ENCODE measurements at places on chromosomes 4 and X. TPM values are rescaled to one million over a fixed set of nuclear protein-coding genes. Genes with fewer than 3 reads are reported as not detected.

The CDKL5 gene
- total RNA-seq, result 92.6 TPM

The AREG gene
- not detected for total RNA-seq

The PABPC1L2B gene
- not detected for total RNA-seq

The MAGEB2 gene
- not detected for total RNA-seq

The F8 gene
- total RNA-seq, result 5.6 TPM

The GJB1 gene
- not detected for total RNA-seq

The TBC1D8B gene
- 1.3 TPM for total RNA-seq

The NOX1 gene
- total RNA-seq, result not detected

The POLN gene
- total RNA-seq, result 7.8 TPM

The GUCY1A1 gene
- 72.6 TPM for total RNA-seq

The SORCS2 gene
- 8.1 TPM for total RNA-seq

The TMPRSS11A gene
- total RNA-seq, result not detected

The GAGE12J gene
- not detected for total RNA-seq

The TMEM156 gene
- total RNA-seq, result 0.31 TPM

The EXOC1L gene
- total RNA-seq, result not detected

The INTS12 gene
- 38.2 TPM for total RNA-seq

The SLC4A4 gene
- 18.5 TPM for total RNA-seq

The CPZ gene
- 0.31 TPM for total RNA-seq

The SMIM10L2A gene
- total RNA-seq, result 9.7 TPM

The SERPINA7 gene
- not detected for total RNA-seq

The RIPPLY1 gene
- total RNA-seq, result not detected

The FDCSP gene
- not detected for total RNA-seq

The ODAPH gene
- not detected for total RNA-seq

The POF1B gene
- not detected for total RNA-seq

The ERVMER34-1 gene
- total RNA-seq, result 0.94 TPM

The SLC2A9 gene
- 7.2 TPM for total RNA-seq

The ADH1B gene
- total RNA-seq, result not detected

The LEF1 gene
- 7.5 TPM for total RNA-seq

The EPHA5 gene
- 157 TPM for total RNA-seq

The LRAT gene
- total RNA-seq, result 0.94 TPM

The SMAD1 gene
- total RNA-seq, result 41.0 TPM

The PI4K2B gene
- 8.8 TPM for total RNA-seq

The GAGE2A gene
- total RNA-seq, result not detected

The PTTG2 gene
- not detected for total RNA-seq

The NPNT gene
- 43.8 TPM for total RNA-seq

The ZNF718 gene
- 53.5 TPM for total RNA-seq

The CLIC2 gene
- total RNA-seq, result 3.8 TPM

The GPAT3 gene
- total RNA-seq, result not detected

The NLRP2B gene
- total RNA-seq, result 0.31 TPM

The RPA4 gene
- total RNA-seq, result 2.8 TPM

The SPARCL1 gene
- total RNA-seq, result 32.2 TPM

The HERC6 gene
- total RNA-seq, result 6.6 TPM

The RASL11B gene
- 20.3 TPM for total RNA-seq

The INTS6L gene
- total RNA-seq, result 30.7 TPM

The NXT2 gene
- total RNA-seq, result 5.6 TPM

The MAGEA4 gene
- total RNA-seq, result not detected

The TTC29 gene
- total RNA-seq, result 0.63 TPM

The PGAM4 gene
- not detected for total RNA-seq

The POU3F4 gene
- total RNA-seq, result 18.8 TPM

The SHISA3 gene
- total RNA-seq, result not detected

The PDE6B gene
- total RNA-seq, result 3.4 TPM

The COL4A6 gene
- total RNA-seq, result 6.3 TPM
